ENCODE measurements at places on chromosomes 6 and 20.
A peak's percentile ranks its signal among the peaks of the same experiment; 100 is the strongest.

GRCh38 chr20:50915424-50915823 is 15.8 kb downstream of the ADNP start:
- no peak for DNase-seq

GRCh38 chr6:20702366-20702765 is 168.1 kb downstream of the CDKAL1 start:
- peak; percentile 90 for DNase-seq

GRCh38 chr6:166529586-166529985 is 56.9 kb downstream of the RAMACL start:
- no peak for DNase-seq

DNA sequence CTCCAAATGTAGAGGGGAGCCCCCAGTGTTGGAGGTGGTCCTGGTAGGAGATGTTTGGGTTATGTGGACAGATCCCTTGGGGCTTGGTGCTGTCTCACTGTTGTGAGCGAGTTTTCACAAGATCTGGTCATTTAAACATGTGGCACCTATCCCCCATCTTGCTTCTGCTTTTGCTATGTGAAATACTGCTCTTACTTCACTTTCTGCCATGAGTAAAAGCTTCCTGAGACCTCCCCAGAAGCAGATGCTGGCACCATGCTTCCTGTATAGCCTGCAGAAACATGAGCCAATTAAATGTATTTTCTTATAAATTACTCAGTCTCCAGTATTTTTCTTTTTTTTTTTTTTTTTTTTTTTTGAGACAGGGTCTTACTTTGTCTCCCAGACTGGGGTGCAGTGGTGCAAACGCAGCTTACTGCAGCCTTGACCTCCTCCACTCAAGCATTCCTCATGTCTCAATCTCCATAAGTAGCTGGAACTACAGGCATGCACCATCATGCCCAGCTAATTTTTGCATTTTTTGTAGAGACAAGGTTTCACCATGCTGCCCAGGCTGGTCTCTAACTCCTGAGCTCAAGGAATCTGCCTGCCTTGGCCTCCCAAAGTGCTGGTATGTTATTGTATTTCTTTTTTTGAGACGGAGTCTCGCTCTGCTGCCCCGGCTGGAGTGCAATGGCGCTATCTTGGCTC is 177.1 kb downstream of the ALDH8A1 start:
- no peak for DNase-seq

GRCh38 chr20:15220009-15220656 is 882.7 kb upstream of the FLRT3 start:
- no peak for DNase-seq

- no peak for DNase-seq
These were observed 59.9 kb downstream of the TSHZ2 start for GRCh38 chr20:53032046-53032445.

DNA sequence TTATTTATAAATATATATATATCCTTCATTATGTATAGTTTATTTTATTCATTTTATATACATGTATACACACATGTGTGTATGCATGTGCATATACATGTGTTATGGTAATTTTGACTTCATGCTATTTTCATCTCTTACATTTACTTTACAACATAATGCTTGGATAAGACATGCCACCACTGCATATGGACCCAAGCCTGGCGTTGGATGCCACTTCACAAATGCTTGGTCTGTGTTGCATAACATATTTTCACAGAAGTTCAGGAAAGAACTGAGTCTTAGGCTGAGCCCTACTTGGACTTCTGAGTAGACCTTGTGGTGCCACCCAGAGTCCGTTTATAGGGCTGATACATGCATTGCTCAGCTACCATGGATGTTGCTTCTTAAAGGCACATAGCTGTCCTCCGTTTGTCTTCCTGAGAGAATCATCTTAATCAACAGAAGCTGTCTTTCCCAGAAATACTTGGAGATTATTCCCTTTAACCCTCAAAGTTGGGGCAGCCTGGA is 337.8 kb downstream of the BTBD3 start:
- no peak for DNase-seq

DNA sequence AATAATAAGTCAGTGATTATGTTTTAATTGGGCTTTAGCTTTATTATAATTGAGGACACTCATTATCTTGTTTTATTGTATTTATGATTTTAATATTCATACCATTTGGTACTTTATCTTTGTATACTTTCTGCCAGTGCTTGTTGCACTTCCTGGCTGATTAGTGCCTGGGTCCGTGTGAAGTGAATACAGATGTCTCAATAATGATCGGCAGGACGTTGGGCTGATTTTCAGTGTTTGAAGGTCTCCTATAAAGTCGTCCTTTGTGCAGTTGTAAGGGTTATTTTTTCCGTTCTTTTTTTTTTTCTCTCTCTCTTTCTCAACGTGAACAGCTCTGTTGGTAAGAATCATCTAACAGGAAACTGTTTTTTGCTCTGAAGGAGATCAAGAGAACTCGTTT is 450.0 kb upstream of the POU3F2 start:
- no peak for DNase-seq
